ENCODE measurements at places on chromosomes 5 and 9.

- DNase-seq: no peak
Observed at GRCh38 chr9:18472841-18473251, 1.1 kb upstream of the ADAMTSL1 start.

GRCh38 chr5:172942556-172942955 is 16.7 kb upstream of the RPL26L1 start:
- DNase-seq: no peak

- DNase-seq: no peak
Observed at GRCh38 chr9:129306318-129306973, 128.4 kb upstream of the IER5L start.

DNA sequence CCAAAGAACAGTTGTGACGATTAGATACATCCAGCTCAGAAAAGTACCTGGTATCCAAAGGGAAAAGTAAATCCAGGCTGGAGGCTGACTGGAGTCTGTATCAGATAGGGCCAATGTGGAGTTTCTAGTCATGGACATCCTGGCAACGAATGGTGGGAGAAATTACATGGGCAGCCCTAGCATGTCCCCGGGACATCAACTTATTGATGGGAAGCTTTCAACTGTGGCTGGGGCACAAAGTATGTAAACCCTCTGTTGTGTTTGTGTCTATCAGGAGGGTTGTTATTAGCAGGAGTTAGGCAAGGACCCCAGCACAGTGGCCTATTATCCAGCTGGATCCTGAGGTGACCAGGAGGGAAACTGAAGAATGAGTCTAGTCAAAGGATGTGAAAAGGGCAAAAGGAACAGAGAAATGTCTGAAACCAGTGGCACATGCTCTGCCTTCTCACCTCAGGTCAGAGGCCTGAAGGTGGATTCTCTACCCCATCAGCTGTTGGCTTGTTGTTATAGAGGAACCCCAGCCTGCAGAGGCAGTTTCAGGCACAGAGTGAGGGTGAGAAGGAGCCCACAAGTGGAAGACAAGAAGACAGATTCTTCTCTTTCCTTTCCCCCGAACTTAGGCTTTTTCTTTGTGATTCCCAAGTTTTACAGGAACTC is 19.9 kb downstream of the IFNW1 start:
- DNase-seq: no peak

DNA sequence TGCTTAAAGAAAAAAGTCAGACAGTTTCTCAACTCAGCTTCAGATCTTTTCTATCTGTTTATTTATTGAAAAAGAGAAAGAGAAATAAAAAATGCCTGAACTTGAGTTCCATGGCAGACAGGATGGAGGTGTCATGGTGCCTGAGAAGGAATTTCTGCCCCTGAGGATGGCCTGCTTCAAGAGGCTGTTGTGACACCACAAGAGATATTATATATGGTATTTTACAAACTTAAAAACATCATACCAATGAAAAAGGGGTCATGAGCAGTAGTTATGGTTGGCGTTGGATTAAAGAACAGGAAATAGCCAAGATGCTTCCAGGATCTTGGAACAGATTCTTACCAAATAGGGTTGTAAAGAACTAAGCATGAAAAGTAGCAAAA is 344.6 kb downstream of the GLIS3 start:
- no peak for DNase-seq

DNA sequence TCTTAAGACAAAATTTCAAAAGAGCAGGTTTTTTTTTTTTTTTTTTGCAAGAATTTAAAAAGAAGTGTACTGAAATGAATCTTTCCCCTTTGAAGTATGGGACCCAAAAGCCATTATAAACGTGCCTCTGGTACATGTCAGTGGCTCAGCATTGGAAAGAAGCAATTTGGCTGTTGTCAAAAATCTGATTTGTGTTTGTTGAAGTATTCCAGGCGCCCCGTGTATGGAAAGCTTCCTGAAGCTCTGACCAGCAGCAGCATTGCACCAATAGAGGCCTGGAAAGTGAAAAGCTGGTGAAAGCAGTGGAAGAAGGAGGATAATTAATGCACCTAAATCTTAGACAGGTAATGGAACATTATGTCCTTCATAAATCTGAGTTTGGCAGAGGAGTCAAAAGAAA is 215.0 kb downstream of the PARP8 start:
- DNase-seq: no peak

Measured in CD4-positive, alpha-beta T cell (primary cell).